Stimulated activated CD8-positive, alpha-beta memory T cell treated with anti-CD3 and anti-CD28 coated beads, Interleukin-7, amount 100 ng/mL, for 1 hour (primary cell): ENCODE measurements at places on chromosomes 12 and 14.

DNA sequence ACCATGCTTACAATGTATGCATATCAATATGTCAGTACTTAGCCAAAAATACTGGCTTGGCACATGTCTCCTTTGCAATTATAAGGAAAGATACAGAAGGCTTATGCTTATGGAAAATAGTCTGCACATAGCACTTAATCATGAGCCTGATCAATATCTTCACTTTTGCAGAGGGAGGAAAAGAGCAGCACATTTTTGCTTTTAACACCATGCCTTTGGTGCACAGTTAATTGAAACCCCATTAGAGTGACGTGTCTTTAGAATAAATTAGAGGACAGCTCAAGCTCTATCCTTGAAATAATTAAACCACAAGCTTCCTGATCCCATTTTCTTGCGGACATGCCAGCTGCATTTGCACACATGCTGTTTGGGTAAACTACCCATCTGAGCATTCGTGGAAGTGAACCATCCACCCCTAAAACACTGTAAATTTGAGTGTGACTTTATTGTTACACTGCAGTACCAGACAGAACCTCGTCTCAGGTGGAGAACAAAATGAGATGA, 839.9 kb upstream of the MGAT4C start:
- no peak for DNase-seq

- DNase-seq = no peak
Observed at GRCh38 chr12:121505513-121505912, 75.3 kb downstream of the KDM2B start.

- DNase-seq = no peak
Observed at GRCh38 chr12:39355841-39356240, 87.1 kb downstream of the KIF21A start.

DNA sequence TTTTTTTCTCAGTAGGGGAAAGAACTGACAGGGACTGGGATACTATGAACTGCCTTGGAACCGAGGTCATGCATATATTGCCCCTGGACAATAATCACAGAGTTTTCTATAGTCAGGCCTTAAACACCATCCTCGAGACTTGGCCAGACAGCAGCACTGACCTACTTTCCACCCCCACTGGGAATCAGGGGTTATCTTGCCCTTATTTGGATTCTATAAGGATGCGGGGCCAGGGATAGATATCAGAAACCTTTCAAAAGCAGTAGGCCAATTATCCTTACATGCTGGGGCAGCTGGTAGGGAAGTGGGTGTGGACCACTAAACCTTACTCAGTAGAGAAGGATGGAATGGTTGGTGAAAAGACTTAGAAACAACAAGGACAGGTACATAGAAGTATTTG, 2.0 kb downstream of the ZNF219 start:
- DNase-seq = no peak

DNA sequence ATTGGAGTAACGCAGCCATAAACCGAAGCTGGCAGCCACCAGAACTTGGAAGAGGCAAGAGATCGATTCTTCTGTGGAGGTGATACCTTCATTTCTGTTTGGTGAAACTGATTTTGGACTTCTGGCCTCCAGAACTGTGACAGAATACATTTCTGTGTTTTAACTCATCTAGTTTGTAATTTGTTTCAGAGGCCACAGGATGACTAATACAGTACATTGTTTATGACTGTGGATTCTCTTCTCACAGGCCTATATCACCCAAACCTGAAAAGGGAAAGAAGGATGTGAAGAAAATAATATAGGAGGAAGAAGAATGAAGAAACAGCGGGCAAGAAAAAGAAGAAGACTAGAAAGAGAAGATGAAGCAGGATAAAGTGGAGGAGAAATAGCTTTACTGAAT, 263.8 kb upstream of the DIO2 start:
- no peak for DNase-seq

DNA sequence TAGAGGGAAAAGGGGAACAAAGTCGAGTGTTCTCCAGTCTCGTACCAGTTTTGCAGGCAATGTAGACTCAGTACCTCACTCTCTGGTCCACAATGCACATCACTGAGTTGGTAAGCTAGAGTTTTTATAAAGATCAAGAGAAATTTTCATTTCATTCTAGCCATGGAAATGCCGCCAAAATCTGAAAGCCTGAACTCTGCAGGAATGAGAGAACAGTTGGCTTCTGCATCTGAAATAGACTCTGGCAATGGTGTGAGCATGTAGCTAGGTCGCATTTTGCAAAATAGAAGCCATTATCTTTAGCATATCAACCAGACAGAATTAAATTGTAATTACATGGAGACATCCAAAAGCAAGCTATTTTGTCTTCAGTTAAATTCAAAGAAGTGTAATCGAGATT, 381.0 kb downstream of the NOVA1 start:
- no peak for DNase-seq

DNA sequence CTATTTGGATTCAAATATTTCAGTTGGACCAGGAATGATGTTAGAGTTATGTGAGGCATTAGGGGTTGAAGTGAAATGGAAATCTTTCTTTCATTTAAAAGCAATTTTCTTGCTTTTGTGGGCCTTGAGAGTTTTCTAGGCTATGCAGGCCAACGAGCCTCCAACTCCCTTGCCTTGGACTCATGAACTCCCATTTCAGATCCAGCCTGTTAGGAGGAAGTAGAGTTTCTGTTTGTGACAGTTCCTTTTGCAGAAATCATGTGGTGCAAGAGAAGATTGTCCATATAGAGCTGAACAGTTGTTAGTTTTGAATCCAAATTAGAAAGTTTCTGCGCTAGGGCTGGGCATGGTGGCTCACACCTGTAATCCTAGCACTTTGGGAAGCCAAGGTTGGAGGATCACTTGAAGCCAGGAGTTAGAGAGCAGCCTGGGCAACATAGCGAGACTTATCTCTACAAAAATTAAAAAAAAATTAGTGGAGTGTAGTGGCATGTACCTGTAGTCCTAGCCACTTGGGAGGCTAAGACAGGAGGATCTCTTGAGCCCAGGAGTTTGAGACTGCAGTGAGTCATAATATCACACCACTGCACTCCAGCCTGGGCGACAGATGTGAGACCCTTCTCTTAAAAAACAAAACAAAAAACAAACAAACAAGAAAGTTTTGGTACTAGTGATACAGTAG, 47.3 kb upstream of the MED13L start:
- no peak for DNase-seq

GRCh38 chr14:20489093-20489994, 16.0 kb upstream of the RNASE10 start:
- DNase-seq = no peak

DNA sequence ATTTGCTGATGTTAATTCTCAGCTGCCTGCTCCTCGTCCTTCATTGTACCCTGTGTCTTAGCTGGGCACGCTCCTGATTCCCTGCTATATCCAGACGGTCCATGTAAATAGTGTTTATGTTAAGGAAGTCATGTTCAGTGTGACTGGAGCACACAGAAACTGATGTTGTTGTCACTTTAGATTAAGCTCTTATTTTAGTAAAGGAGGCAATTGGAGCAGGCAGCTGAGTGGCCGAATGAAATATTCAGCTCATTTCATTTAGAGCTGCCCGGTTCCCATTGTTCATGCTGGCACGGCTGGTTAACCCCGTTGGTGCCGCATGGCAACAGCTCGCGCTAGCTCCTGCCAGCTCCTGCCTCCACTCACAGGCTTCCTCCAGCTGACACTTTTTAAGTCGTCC, 446.8 kb upstream of the SOX5 start:
- DNase-seq = no peak

DNA sequence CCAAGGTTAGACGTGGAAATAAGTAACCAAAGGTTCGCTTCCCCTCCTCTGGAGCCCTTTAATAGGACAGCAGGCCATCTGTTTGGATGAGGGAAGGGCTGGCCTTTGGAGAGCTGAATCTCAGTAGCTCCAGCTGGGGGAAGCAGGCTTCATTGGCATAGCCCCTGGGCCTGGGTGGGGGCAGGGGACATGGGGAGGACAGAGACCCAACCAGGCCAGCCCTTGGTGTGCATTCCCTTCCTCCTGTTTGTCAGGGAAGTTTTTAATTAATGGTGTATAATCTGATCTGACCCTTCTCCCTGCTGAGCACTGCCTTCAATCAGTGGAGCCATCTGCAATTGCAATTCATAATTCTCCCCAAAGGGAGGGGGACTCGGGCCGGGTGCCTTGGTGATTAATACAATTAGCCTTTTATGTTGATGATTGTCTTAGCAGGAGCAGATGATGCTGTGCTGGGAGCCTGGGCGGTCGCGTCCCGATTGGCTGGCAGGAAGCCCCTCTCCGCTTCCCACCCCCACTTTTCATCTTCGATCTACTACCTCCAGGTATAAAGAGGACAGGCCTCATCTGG, 6.4 kb downstream of the AQP6 start:
- no peak for DNase-seq

- DNase-seq = no peak
Observed at GRCh38 chr14:105041841-105042765, 21.2 kb upstream of the CDCA4 start.

GRCh38 chr14:56561606-56562005, 18.0 kb upstream of the TMEM260 start:
- DNase-seq = no peak

- no peak for DNase-seq
Observed at GRCh38 chr14:70530417-70530816, 4.4 kb downstream of the ADAM20 start.

GRCh38 chr12:132246997-132247717, 82.2 kb downstream of the GALNT9 start:
- no peak for DNase-seq

DNA sequence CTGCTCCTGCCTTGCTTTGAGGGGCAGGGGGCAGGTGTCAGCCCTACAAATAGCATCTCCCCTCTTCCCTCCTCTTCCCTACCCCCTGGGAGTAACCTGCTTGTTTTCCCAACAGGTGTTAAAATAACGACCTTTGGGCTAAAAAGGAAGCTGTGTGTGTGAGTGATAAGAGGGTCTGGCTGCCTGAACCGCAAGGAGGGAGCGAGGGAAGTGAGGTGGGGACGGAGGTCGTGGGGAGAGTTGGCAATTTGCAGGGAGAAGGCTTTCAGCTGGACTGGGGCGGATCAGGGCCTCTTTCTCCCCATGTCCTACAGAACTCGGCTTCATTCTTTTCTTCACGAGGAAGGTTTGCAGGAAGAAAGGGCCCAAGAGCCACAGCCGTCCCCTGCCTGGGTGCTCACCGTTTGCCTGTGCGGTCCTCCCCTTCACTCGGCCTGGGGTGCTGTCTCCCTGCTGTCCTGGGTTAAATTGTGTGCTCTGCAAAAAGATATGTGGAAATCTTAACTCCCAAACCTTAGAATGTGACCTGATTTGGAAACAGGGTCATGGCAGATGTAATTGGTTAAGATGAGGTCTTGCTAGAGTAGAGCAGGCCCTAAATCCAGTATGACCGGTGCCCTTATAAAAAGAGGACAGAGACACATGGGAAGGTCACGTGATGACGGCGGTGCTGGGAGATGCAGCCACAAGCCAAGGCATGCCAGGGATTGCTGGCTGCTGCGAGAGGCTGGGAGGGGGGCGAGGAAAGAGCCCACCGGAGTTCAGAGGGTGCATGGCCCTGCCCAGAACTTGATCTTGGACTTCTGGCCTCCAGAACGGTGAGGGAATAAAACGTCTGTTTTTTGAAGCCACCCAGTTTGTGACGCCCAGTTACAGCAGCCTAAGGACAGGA, 38.7 kb upstream of the NCOR2 start:
- DNase-seq = no peak

DNA sequence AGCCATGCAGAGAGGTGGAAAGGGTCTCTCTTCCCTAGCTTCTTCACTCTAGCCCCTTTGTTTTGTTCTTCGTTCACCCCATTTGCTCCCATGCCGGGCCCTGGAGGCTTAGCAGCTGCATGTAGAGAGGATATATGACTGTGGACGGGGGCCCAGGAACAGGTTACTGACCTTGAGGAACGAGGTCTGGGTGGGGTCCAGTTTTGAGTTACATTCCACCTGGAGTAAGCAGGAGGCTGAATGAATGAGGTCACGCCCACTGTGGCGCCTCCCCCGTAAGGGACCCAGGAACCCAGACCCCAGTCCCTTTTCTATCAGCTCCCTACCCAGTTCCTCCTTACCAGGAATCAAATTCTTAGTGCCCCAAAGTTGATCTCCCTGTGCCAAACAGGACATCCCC, 6.6 kb downstream of the NDRG2 start:
- DNase-seq = no peak
